ENCODE measurements at places on chromosomes 11 and 22.

GRCh38 chr22:27046086-27046485 is 388.7 kb downstream of the MIAT start:
- DNase-seq, result no peak

- DNase-seq, result no peak
These were observed 28.7 kb upstream of the RTL6 start for GRCh38 chr22:44526779-44527126.

GRCh38 chr11:58999291-58999680 is 60.0 kb downstream of the GLYATL1 start:
- DNase-seq, result no peak

DNA sequence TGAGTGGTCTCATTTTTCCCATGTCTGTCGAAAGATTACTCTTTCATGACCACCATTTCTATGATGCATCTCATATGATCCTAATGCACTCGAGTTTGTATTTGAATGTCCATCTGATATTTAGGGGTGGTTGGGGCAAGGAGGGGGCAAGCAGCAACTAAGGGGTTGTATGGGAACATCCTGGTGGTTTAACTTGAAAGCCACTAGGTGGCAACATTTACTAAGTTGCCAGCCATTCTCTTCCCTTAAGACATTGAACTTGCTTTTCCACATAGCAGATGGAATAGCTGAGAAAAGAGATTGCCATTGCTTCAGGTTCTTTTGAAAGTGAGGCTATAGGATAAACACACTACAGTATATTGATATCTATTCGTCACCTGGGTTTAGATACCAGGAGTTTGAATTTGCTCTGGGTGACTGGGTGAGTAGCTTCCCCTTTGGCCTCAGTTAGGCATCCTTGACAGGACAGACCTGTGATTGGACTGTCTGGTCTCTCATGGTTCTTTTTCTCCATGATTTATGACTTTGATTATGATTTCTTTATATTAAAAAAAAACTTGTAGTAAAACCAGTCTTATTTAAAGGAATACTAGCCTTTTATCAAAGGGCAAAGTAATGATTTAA is 32.4 kb downstream of the NF2 start:
- DNase-seq, result peak; percentile 74

GRCh38 chr11:47056261-47056915 is 119.8 kb downstream of the CSTPP1 start:
- DNase-seq, result peak; percentile 96

- no peak for DNase-seq
These were observed 52.0 kb upstream of the A4GALT start for GRCh38 chr22:42772647-42773046.

GRCh38 chr22:42939451-42939881 is 75.5 kb downstream of the PACSIN2 start:
- DNase-seq, result no peak

- DNase-seq, result no peak
These were observed 72.7 kb upstream of the PITPNB start for GRCh38 chr22:27991586-27992293.

DNA sequence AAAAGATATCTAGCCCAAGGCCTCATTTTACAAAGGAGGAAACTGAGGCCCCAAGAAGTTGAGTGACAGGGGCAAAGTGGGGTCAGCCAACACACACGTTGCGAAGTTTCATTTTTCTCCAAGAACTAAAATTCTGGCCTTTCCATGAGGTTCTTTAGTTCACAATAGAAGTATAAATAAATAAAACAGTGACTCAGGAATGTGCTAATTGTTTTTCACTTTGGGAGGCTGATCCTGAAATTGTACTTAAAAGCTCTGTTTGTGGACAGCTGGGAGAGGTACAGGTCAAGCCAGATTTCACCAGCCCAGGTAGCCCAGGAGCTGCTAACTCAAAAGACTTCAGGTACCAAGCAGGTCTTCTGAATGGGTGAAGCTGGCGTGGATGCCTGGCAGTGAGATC is 105.2 kb downstream of the TRAF6 start:
- DNase-seq, result no peak

DNA sequence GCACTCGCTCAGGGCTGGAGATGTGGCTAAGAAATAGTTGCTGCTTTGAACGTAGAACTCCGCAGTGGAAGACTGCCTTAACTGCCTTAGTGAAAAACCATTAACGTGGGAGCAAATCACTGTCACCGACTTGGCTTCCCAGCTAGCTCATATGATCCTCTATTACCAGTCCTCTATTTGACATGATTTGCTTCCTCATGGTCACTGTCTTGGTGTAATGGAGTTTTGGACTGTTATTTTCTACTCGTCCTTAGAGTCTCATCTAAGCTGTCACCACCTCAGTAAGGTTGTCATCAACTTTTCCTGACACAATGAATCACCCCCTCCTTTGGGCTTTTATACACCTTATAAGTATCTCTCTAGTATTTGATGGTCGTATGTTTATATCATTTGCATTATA is 167.1 kb upstream of the NARS2 start:
- no peak for DNase-seq

GRCh38 chr11:128330203-128330602 is 257.2 kb downstream of the ETS1 start:
- no peak for DNase-seq

DNA sequence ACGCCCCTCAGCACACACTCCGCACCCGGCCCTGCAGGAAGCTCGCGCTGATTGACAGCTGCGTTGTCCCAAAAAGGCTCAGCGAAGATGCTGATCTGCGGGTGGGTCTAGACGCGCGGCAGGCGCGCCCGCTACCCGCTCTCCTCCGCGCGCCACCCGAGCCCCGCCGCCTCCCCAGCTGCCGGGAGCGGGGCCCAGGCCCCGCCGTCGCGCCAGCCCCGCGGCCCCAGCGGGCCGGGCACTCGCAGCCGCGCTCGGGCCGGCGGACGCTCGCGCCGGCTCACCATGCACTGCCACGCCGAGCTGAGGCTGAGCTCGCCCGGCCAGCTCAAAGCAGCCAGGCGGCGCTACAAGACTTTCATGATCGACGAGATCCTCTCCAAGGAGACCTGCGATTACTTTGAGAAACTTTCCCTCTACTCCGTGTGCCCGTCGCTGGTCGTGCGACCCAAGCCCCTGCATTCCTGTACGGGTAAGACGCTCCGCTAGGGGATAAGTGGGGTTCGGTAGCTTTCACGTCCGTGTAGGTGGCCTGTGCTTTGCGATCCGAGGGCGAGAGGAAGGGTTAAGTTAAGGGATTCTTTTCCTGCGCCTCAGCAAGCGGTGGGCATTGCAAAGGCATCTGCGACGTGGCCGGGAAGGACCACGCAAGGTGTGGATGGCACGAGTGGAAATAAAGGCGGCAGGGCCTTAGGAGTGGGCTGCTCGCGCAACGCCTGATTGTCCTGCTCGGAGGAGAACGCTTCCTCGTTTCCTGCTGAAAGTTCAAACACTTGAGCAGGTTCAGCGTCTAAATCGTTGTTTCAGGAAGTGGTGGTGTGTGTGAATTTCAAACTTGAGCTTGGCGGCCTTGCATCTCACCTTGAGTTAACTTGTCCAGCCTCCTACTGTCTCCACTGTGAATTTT is at the start of gene BARX2:
Gene BARX2 (plus strand): TSS at position 98 of the 907 bp plus-strand sequence. CDS start 188 bp downstream, at position 286.
- DNase-seq, result peak; percentile 3

Data from erythroblast (primary cell).